Left ventricle myocardium inferior (tissue), 1 donor: ENCODE measurements at places on chromosomes 13 and 19. TPM values are rescaled to one million over a fixed set of nuclear protein-coding genes. Genes with fewer than 3 reads are reported as not detected.

DNA sequence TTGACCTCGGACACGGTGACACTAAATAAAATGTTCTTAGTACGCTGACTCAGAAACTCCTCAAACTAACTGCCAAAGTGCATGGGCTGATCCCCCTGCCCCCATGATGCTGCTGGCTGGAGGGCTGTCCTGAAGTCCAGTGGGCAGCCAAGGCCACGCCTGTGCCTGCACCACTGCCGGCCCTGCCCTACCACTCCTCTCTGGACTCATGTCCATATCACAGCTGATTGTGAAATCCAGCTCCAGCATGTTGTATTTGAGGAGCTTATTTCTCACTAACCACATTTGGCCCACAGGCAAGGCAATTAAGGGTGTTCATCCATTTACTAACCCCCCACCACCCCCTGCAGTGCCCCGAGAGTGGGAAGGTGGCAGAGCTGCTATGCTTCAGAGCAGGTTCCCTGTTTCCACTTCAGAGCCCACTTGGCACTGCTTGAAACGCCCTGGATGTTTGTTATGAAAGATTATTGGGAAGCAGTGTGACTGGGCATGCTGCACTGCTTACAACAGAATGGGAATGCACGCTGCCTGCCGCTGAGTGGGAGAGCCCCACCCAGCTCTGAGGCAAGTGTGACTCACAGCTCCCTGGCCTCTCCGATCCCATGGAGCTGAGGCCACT, 114.0 kb downstream of the UQCRFS1 start:
- peak overlapping the region; percentile 59 for H3K27ac ChIP-seq
- H3K36me3 ChIP-seq, result no peaks in the 10 kb centered on the region
- peaks cover 54% of the 10 kb centered on the region for H3K27me3 ChIP-seq
- no peaks in the 10 kb centered on the region for H3K4me1 ChIP-seq
- peak; percentile 57 for DNase-seq

GRCh38 chr13:72932250-72932649, 126.6 kb upstream of the KLF5 start:
- H3K27ac ChIP-seq, result no peak overlapping the region
- DNase-seq, result no peak
- H3K27me3 ChIP-seq, result no peaks in the 10 kb centered on the region
- peaks cover 46% of the 10 kb centered on the region for H3K36me3 ChIP-seq

GRCh38 chr19:23436318-23436717, 41.0 kb upstream of the ZNF91 start:
- no peaks in the 10 kb centered on the region for H3K4me1 ChIP-seq
- DNase-seq, result no peak
- H3K4me3 ChIP-seq, result no peak overlapping the region
- H3K36me3 ChIP-seq, result no peaks in the 10 kb centered on the region

Gene PROSER1
- 14.2 TPM for total RNA-seq

Gene TPT1
- total RNA-seq, result 4,332 TPM
